ENCODE measurements at places on chromosomes 4 and X.

DNA sequence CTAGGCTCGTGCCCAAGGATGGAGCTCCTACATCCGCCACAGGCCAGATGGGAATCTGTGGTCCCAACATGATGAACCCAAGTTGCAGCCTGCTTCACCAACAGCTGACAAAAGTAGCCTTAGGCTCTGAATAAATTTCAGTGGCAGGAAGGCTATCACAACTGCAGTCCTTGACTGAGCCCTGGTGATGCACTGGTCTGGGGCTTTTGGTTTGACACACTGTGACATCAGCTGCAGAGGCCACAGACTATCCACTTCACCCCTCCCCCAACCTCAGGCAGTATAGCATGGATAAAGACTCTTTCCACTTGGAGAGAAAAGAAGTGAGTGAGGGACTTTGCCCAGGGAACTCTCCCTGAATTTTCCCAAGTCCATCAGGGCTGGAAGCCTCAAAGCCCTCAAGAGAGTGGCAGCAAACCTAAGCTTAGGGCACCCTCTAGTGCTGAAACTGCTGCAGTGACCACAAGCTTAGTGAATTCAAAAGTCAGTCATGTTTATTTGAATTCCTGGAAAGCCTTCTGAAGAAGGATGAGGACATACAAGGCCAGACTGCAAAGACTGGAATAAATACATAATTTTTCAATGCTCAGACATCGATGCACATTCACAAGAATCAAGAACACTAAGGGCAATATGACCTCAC lies 135.0 kb upstream of the TENT5D start:
- no peak for DNase-seq

GRCh38 chr4:105274504-105274903 lies 127.8 kb downstream of the TET2 start:
- no peak for DNase-seq

- no peak for DNase-seq
These were observed at the start of gene MTMR8 for GRCh38 chrX:64394874-64395567. TSS of gene MTMR8 (minus strand) at chrX:64395452. CDS start at chrX:64395363, 89 bp downstream.

- no peak for DNase-seq
These were observed 200.3 kb upstream of the BCOR start for GRCh38 chrX:40298069-40298468.

GRCh38 chr4:113981591-113981990 lies 2.1 kb upstream of the ARSJ start:
- no peak for DNase-seq

- no peak for DNase-seq
These were observed 24.9 kb downstream of the CCDC149 start for GRCh38 chr4:24887881-24888430.
